ENCODE measurements at places on chromosomes 7 and 10. TPM values are rescaled to one million over a fixed set of nuclear protein-coding genes. Genes with fewer than 3 reads are reported as not detected.

The KCP gene
- 0.11 TPM for total RNA-seq

The LRRTM3 gene
- not detected for total RNA-seq

The PNLIPRP2 gene
- 0.06 TPM for total RNA-seq

The XRCC2 gene
- 4.8 TPM for total RNA-seq

The SFMBT2 gene
- 7.0 TPM for total RNA-seq
